ENCODE measurements at places on chromosomes 4 and X.

DNA sequence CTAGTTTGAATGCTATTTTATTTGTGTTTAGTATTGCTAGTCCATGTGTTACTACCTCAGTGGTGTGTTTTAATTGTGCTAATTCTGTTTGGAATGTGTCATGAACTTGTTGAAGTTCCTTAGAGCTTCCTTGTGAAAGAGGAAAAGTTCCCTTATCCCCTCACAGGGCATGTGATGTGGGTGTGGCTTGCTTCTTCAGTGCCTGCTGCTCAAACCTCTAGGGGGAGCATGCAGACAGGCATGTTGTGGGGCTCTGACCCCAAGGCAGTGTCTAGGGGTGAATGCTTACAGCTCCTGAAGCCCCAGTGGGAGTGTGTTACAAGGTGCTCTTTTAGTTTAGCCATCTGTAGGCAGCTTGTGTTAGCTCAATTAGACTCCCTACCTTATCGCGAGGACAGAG, 86.5 kb downstream of the MAGED4 start:
- no peak for DNase-seq

GRCh38 chrX:8042304-8042703, 115.1 kb upstream of the PNPLA4 start:
- DNase-seq = no peak

DNA sequence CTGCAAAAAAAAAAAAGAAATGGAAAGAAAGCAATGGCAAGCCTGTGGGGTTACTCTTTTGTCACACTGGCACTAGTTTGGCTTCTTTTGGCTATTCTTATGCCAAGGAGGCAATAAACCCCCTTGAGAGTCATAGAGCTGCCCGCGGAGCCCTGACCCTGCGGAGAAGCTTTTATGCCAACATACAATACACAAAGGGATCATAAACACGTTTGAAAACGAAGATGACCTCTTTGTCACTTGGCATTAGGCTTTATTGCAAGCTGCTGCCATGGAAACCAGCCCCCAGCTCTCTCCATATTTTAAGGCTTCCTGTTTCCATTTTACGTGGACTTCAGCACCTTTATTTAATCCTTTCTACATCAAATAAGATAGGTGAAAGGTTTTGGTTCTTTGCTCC, 7.6 kb downstream of the NEUROG2 start:
- DNase-seq = no peak

- DNase-seq = no peak
Observed at GRCh38 chr4:73646117-73646516, 25.9 kb upstream of the RASSF6 start.

DNA sequence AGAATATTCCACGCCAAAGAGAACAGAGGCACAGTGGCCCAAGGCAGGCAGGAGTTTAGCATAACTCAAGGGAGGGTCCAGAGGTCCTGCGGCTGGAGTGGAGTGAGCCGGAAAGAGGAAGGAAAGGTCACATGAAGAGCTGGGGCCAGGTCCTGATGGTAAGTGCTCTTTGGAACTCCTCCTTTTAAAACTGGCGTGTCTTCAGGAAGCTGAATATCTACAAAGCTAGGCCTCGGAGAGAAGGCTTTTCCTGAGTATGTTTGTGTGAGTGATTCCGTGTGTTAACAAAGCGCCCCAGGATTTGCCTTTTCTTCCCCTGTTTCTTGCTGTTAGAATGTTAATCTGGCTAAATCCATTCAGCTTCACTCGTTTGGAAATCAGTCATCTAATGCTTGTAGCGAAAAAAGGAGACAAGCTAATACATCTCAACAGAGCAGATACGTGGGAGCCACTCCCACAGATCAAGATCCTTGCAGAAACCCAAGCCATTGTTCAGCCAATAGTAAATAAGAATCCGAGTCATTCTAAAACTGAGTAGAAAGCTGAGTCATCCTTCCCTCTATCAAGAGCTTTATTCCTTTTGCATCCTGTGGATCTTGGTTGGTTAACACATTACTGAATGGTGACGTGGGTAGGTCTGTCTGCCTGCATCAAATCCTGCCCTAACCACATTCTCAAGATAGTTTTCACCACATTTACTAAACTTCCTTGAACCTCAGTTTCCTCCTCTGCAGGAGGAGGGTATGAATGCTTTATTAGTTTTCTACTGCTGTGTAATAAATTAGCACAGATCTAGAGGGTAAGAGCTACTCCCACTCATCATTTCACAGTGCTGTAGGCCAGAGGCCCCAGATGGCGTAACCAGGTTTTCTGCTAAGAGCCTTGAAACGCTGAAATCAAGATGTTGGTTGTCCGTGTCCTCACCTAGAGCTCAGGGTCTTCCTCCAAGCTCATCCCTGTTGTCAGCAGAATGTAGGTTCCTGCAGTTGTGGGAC, 43.2 kb upstream of the RBM47 start:
- DNase-seq = no peak

DNA sequence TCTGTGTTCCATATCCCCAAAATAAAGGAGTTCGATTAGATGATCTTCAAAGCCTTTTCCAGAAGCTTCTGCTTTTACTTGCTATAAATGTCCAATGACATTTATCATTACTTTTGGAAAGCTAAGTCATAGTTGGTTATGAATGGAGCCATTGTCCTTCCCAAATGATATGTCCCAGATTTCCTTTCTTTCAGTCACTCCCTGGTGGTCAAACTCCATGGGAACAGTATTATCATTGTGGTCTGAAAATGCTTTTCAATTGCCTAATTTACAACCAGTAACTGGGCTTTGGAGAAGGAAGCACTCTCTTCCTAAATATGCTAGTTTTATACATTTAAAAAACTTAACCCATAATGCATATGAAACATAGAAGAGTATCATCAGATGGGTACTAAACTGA, 571.5 kb upstream of the AMOT start:
- no peak for DNase-seq

DNA sequence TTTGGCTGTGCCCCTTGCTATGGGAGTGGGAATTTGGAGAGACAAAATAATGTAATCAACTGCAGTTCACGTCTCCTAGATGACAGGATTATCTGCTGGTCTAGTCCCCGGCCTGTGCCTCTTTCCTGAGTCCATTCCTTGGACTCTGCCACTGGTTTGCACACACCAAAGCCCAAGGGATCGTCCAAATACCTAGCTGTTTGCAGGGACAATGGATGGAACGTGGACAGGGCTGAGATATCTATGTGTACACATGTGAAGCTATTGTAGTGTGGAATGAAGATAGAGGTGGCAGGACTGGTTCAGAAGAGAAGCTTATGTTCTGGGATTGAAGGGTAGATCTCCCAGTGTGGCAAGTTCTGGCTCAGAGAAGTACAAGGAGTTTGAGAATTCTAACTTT, 198.3 kb upstream of the PITX2 start:
- no peak for DNase-seq

DNA sequence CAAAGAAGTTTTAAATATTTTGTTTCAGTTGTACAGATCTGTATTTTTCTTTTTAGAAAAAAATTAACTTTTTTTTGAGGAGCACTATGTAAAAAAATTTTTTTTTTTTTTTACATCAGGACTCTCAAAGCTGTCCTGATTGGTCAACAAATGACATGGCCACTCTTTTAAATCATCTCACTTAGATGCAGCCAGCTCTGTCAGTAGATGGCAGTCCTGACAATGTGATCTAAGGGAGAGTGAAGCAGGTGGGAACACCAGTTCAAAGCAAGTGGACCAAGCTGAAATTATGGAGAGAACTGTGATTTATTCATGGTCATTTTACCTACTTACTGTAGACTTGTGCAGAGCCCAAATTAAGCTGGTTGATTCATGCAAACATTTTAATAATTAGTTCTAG, 174.7 kb upstream of the GPRIN3 start:
- DNase-seq = no peak

DNA sequence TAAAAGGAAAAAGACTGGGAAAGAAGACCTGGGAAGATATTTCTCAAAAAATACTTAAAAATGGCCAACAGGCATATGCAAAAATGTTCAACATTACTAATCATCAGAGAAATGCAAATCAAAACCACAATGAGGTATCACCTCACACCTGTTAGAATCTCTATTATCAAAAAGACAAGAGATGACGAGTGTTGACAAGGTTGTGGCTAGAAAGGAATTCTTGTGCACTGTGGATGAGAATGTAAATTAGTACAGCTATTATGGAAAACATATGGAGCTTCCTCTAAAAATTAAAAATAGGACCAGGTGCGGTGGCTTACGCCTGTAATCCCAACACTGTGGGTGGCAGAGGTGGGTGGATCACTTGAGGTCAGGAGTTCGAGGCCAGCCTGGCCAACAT, 50.0 kb downstream of the C4orf46 start:
- DNase-seq = no peak

DNA sequence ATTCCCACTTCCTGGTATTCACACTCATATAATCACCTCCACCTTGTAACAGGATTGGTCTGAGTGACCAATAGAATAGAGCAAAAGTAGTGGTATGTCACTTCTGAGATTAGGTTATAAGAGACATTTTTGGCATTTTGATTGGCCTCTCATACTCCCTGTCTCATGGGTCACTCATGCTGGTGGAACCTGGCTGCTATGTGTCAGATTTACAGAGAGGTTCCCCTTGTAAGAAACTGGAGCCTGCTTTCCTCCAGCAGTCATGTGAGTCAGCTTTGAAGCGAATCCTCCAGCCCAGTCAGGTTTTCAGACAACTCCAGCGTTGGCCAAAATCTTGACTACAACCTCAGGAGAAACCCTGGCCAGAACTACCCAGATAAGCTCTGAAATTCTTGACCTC, 2.6 kb upstream of the OTUD4 start:
- DNase-seq = no peak

DNA sequence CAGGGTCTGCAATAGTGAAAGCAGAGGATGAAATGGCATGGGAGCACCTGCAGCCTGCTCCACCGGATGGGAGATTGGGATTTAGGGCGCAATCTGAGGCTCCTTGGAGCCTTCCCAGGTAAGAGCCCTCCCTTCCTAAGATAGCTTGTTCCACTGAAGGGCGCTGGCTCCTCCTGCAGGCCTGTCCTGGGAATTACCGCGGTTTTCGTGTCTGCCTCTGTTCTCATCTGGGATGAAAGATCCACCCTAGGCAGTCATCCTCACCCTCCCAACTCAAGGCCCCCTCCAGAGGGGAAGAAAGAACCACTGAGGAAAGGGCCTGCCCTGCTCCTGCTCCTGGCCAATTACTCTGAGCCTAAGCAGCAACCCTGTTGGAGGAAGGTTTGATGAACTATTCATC, 547.5 kb downstream of the SMARCA1 start:
- no peak for DNase-seq

DNA sequence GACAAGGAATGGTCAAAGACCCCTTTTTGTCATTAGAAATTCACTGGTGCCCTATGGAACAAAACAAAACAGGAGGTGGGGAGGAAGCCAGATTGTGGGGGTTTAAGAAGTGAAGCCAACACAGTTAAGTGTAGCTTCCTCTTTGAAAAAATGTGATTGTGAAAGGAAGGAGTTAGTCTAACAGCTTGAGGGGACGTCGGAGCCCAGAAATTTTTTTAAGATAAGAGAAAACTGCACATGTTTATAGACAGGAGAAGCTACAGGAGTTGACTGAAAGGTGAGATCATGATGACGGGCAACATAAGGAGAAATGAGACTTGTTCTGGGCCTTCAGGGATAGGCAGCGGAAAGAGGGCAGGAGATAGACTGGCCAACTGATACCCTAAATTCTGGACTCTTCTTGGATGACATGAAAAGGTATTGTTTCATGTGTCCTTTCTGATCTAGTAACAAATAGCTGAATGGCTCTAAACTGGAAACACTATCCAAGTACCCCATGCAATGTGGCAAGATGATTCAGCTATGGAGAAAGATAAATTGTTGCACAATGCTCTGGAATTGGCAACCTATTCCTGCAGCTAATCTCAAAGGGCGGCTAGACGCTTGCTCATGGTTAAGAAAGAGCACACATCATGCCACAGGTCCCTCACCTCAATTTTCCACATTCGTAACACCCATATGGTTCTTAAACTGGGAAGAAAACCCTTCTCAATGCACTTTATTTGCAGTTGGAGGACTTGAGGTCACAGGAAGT, 3.7 kb upstream of the HDAC8 start:
- DNase-seq = no peak

DNA sequence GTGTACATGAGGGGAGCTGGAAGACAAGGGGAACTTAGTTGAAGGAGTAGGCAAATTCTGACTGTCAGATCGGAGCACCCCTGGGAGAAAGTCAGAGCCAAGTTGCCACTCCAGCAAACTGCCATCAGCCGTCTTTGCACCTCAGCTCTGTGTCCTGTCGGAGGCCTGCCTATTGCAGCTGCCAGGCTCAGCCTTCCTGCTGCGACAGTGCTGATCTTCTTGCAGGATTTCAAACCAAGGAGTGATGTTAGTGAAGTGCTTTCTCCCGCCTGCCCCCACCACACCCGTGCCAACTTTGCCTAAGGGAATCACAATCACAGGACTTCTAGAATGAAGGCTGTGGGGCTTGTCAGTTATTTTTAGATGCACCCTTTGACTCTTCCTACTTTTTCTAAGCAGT, 185.3 kb downstream of the KIT start:
- DNase-seq = no peak

GRCh38 chr4:125891597-125892258, 577.0 kb downstream of the FAT4 start:
- DNase-seq = no peak

DNA sequence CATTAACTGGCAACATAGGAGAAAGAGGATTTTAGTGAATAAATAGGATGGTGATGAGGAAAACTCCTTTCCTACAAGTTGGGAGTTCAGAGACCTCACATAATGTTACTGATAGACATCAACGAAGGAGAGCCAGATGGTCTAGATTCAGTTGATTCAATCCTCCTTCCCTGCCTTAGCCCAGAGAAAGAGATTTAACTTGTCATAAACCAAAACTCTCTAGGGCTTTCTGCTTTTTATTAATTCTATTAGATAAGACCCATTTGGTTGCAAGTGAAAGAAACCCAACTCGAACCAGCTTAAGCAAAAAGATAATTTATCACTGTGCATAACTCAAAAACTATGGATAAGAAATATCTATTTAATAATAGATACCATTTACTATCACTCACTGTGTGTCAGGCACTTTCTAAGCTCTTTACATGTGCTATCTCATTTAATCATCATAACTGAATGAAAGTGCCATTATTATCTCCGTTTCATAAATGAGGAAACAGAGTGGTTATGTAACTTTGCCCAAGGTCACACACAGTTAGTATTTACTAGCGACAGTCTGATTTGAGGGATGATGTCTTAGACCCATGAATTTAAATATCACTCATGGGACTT, 4.3 kb upstream of the UNC5C start:
- DNase-seq = no peak

DNA sequence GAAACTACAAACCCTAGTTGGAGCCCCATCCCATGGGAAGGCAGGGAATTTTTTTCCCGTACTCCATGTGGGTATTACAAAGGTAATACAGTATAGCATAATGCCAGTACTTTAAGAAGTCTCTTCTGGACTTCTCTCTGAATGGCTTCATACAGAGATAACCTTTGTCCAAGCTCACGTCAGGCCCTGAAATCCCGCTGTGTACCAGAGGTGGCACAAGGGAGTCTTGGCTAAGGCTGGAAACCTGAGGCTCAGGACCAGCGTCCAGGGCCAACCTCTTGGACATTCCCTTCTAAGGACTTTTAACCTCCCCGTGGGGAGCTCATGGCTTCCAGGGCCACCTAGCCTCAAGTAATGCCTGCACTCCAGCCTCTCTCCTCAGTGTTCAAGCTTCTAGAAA, 338.9 kb upstream of the FAM241A start:
- DNase-seq = no peak
